Fibroblast of lung (primary cell): ENCODE measurements at places on chromosomes 2 and 18.

DNA sequence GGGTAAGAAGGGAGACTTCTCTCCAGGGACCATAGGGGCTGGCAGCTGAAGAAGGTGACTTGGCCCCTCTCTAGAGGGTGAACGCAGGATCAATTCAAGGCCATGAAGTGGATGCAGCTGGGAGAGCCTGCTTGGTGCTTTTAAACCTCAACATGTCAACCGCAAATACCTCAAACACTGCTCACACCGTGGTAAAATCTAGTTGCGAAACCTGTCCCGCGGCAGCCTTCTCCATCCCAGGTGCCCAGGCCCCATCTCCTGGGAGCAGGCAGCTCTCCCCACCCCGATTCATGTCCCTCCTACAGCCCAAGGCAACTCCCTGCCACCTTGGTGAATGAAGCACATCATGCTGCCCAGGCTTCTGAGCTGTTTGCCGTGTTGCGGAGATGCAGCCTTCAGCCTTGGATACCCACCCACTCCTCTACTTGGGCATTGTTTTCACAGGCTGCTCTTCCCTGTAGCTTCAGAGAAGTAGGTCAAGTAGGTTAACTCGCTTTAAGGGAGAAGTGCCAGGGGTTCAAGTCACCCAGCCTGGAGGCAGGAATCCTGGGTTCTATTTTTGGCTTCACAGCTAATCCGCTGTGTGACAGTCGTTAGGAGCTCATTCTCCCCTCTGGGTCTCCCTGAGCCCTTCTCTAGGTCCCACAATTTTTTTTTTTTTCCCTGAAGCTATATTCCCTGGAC is 6.2 kb upstream of the EFR3B start:
- DNase-seq, result no peak

DNA sequence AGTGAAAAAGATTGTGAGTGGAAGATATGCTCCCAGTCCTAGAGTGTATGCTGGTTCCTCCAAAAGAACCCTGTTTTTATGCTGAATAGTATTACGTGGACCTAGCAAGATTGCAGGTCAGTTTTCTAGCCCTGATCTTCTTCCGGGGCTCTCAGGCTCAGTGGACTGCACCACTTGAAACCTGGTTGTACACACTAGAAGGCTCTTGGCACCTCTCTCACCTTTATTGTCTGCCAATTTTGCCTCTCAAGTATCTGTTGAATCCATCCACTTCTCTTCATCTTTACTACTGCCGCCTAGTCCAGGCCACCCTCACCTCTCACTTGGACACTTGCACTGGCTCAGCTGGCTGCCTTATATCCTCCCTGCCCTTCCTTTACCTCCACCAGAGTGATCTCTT is 16.8 kb downstream of the TTC39C start:
- no peak for DNase-seq

DNA sequence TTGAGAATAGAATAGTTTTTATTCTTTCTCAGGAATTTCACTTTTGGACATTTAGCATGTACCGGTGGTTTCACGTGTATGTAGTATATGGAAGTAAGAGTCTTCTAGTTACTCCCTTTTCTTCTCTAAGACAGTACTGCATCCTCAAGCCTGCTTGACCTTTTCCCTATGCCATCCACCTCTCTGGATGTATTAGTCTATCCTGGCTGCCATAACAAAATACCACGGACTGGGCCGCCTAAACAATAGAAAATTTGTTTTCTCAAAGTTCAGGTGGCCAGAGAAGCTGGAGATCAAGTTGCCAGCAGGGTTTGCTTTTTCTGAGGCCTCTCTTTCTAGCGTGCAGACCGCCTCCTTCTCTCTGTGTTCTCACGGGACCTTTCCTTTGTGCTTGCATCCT is 1.3 kb upstream of the CMPK2 start:
- DNase-seq, result no peak

- DNase-seq, result no peak
These were observed 136.3 kb downstream of the TMEM17 start for GRCh38 chr2:62369541-62370202.

DNA sequence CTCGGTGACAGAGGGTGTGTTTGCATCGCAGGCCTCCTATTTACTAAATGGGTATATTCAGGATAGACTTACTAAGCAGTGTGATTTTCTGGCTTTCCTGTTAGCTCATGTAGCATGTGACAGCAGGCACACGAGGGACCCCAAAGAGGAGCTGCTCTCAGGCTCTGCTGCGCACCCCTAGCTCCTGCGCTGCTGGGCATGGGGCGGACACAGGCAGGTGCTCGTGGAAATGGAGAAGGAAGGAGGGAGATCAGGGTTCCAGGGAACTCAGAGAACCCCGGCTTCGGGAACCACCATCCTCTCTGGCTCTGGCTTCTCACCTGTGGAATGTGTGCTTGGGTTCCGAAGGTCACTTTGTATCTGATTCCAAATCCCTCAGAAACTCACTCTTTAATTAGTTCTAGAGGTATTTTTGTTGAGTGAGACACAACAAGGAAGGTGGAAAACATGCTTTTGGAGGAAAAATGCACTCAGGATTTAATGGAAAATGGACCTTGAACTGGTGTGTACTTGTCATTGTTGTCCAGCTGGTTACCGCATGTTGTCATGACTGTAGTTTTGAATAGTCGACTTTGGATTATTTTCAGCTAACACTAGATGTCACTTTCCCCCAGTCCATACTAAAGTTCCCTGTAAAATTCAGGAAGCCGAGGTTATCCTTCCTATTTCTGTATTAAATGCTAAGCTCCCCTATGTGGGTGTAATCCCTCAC is 3.5 kb downstream of the SNTG2 start:
- DNase-seq, result peak; percentile 38

- DNase-seq, result no peak
These were observed 39.8 kb downstream of the EFEMP1 start for GRCh38 chr2:55883829-55884228.

- DNase-seq, result no peak
These were observed 391.7 kb downstream of the PTPRM start for GRCh38 chr18:7958897-7959146.

- DNase-seq, result no peak
These were observed 162.1 kb downstream of the SEPTIN10 start for GRCh38 chr2:109451671-109452070.

DNA sequence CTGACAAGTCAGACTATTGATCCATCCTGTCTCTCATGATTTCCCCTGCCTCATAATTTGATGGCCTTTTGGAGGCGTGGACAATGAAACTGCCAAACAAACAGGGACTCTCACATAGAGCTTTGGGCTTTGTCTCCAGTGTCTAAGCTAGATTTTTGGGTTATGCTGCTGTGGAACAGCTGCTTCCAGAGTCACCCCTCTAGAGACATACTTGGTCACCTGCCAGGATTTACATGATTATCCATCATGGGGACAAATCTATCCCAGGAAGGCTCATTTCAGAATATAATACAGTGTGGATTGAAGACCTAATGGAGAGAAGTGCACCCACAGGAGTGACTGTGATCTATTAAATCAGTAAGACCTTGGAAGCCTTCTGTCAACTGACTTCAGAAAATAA is 159.6 kb downstream of the SLC8A1 start:
- no peak for DNase-seq

- peak; percentile 59 for DNase-seq
These were observed 10.4 kb downstream of the CNDP2 start for GRCh38 chr18:74506448-74507084.

DNA sequence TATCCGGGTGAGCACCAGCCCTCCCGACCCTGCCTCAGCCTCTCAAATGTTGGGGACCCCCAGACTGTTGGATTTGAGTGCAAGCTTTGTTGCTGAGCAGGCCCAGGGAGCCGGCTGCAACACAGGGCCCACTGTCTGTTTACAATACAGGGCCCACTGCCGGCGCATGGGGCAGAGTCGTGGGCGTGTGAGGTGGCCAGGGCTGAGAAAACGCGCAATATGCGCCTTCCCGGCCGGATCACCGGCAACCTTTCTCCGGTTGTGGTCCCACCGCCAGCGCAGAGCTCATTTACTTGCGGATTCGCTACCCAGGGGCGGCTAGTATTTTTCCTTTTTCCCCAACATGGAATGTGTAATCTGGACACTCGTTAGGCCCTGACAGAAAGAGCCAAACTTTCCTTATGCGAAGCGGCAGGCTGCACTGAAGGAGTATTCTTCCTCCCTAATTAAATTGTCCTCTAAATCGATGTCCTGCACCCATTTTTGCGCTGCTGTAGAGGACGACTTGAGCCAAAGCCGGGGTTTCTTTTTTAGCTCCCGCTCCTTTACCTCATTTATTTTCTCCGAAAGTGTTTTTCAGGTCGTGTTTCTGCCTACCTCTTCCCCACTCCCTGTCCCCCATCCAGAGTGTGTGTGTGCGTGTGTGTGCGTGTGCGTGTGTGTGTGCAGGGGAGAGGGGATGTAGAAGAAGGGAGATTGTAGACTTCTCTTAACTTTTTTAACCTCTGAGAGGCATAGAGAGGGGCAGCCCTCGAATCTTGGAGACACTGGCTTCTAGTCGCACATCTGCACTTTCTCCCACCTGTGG is 2.7 kb downstream of the OTX1 start:
- no peak for DNase-seq

DNA sequence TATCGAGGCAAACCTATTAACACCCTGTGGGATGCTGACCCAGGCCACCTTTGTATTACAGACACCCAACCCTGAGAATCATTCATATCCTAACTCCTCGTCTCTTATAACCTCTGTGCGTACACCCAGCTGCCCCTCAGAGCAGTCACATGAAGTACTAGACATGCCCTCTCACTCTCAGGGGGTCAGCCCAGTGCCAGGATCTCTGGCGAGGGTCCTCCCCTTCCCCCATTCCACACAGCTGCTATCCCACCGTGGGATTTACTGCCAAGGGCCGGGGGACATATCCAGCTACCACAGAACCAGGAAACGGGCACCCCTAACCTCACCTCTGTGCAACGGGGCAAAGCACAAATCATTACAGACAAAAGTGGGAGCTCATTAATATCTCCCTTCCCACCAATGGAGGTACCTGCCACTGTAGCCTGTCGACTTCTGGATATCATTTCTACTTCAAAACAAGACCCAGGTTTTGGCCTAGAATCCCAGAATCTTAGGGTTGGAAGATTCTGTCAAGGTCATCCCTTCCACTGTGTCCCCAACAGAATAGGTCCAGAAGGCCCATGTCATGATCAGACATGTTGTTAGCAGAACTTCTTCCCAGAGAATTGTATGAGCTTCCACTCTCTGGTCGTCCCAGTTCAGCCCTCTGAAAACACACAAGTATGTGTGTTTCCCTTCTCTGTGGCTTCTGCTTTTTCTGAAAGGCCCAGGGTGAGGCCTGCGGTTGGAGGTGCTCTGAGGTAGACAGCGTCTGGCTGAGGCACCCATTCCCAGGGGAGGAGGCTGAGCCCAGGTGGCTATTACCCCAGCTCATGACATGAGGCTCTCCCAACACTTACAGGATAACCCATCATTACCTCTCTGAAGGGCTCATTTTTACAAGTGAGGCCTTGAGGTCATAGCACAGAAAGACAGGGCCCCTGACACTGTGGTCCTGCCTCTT is 1.7 kb downstream of the TMBIM1 start:
- DNase-seq, result no peak

GRCh38 chr2:66869076-66869475 is 434.2 kb downstream of the MEIS1 start:
- DNase-seq, result peak; percentile 89

DNA sequence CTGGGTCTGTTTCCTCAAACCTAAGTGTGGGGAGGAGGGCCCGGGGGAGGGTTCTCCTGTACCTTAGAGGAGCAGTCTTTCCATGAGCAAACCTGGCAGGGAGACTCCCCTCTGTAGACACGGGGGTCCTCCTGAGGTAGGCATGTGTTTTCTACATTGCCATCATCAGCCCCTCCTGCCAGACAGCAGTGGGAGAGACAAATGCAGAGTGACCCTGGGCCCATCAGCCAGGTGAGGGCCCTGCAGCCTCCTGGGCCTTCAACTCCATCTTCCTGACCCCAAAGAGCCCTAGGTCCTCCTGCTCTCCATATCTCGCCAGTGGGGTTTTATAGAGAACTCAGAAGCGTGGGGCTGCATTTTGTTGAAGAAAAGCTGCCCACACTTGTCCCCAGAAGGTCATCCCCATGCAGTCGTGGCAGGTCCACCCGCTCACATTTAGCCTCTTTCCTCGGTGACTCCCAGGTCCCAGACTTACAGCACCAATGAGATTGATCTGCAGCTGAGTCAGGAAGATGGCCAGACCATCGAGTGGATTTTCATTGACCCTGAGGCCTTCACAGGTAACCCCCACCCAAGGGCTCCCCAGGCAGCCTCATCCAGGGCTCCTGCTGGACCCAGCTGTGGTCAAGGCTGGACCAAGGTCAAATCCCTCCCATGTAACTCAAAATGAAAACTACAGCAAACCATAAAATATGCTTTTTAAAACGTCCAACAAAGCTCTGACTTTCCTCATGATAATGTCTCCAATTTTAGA is 2.6 kb downstream of the CHRNG start:
- no peak for DNase-seq

- peak; percentile 49 for DNase-seq
These were observed 1.0 kb downstream of the ZDBF2 start for GRCh38 chr2:206275312-206276055.

DNA sequence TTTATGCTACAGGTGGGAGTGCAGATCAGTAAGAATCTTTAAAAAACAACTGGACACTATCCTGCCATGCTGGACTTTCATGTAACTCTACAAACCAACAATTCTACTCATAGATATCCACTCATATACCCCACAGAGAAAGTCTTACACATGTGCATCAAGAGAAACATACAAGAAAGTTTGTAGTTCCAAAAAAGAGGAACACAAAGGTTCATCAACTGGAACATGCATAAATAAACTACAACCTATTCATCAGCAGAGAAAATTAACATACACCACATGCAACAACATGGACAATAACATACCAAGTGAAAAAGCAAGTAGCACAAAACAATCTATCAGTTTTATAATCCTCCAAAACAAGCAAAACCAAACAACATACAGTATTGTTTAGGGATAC is 17.0 kb downstream of the TCF4 start:
- DNase-seq, result no peak

DNA sequence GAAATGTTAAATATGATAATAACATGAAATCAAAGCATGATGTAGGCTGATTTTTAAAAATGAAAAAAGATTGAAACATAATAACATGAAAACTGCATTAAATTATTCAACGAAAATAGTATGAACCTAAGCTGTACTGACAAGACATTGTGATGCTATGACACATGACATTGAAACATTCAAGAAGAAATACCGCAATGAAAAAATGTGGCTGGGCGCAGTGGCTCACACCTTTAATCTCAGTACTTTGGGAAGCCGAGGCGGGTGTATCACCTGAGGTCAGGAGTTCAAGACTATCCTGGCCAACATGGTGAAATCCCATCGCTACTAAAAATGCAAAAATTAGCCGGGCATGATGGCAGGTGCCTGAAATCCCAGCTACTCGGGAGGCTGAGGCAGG is 14.6 kb downstream of the CXCR1 start:
- no peak for DNase-seq
